ENCODE measurements at places on chromosomes 5 and 9. TPM values are rescaled to one million over a fixed set of nuclear protein-coding genes. Genes with fewer than 3 reads are reported as not detected.

TLR4 gene
- total RNA-seq, result 6.0 TPM

OTULINL gene
- 0.17 TPM for total RNA-seq

GCNT4 gene
- total RNA-seq, result 2.3 TPM

SAXO1 gene
- total RNA-seq, result 0.17 TPM

CAMLG gene
- 46.4 TPM for total RNA-seq

LECT2 gene
- not detected for total RNA-seq

LCN15 gene
- total RNA-seq, result not detected

ACTBL2 gene
- not detected for total RNA-seq

CNTNAP3 gene
- 0.15 TPM for total RNA-seq

SLC6A19 gene
- not detected for total RNA-seq

PFDN1 gene
- total RNA-seq, result 62.0 TPM

NR2F1-AS1 gene
- 31.4 TPM for total RNA-seq

DMRTA1 gene
- 1.2 TPM for total RNA-seq

AHRR gene
- 86.8 TPM for total RNA-seq

INSYN2B gene
- 14.6 TPM for total RNA-seq

SMIM33 gene
- not detected for total RNA-seq

TCF7 gene
- total RNA-seq, result 7.1 TPM

HINT1 gene
- 174 TPM for total RNA-seq

ANKRD18A gene
- 7.0 TPM for total RNA-seq

All from smooth muscle cell of trachea (primary cell).